ENCODE measurements at places on chromosomes 2 and 18. TPM values are rescaled to one million over a fixed set of nuclear protein-coding genes. Genes with fewer than 3 reads are reported as not detected.
A peak's percentile ranks its signal among the peaks of the same experiment; 100 is the strongest.

DNA sequence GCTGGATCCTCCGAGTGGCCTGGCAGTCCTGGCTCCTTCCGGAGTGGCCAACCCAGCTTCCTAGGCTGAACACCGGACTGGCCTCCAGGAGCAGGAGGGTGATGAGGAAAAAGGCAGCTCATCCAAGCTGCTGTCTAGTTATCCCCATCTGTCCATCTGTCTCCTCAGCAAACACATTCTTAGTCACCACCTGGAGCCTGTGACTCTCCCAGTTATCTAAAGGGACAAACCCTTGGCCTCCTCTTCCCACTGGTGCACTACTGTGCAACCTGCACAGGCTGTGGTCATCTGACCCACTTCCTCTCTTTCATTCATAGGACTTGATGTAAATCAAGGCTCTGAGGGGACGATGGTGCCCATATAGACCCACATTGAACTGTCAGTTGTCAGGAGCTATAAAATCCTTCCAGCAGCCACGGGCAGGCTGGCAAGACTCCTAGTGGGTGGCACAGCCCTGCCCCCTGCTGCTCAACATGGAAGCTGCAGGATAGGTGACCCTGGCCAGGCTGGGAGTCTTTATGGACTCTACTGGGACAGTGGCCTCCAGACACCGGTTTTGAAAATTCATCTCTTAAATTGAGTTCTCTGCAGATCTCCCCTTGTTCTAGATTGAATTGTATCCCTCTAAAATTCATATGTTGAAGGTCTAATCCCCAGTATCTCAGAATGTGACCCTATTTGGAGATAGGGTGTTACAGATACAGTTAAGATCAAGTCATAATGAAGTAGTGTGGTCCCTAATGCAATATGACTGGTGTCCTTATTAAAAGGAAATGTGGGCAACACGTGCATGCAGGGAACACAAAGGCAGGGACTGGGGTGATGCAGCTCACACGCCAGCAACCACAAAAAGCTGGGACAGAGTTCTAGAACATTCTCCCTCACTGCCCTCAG, 29.3 kb upstream of the DUSP2 start:
- peak; percentile 63 for DNase-seq

- peak; percentile 9 for DNase-seq
Observed at GRCh38 chr2:171807831-171808393, 86.1 kb downstream of the SLC25A12 start.

- no peak for DNase-seq
Observed at GRCh38 chr18:32238635-32239268, 48.9 kb downstream of the MEP1B start.

DNA sequence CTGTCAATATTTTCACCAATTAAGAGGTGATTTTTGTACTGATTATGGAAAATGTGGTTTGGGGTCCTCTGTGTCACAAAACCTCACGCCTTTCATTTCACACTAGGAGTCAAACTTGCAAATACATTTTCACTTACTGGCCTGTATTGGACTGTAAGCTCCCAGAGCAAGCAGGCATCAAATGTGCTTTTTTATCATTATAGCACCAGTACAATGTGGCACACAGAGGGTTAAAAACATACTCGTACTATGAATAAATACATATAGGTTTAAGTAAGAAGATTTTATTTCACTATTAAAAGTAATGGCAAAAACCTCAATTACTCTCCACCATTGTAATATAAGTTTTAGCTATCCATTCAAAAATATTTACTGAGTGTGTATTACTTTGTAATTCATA, 56.7 kb downstream of the ABCB11 start:
- DNase-seq, result no peak

- no peak for DNase-seq
Observed at GRCh38 chr18:62023536-62023935, 130.7 kb upstream of the RNF152 start.

DNA sequence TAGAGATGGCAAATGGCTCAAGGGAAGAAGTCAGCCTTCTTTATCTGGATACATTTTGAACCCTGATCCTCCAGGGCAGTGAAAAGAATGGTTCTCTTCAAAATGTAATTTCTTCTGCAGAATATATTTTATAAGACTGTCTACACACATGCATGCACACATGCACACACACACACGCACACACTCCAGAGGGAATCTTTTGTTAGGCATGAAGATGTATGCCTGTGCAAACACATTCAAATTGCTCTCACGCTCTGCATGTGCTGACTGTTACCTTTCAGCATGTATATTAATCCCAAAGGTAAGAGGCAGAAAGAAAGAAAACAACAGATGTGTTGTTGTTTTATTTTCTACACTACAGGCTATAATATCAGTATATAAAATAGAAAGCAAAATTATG, 43.2 kb downstream of the SLC5A7 start:
- no peak for DNase-seq

- no peak for DNase-seq
Observed at GRCh38 chr2:229947544-229947943, 25.2 kb downstream of the FBXO36 start.

GRCh38 chr2:187404431-187405110, 43.5 kb downstream of the CALCRL start:
- DNase-seq, result no peak

DNA sequence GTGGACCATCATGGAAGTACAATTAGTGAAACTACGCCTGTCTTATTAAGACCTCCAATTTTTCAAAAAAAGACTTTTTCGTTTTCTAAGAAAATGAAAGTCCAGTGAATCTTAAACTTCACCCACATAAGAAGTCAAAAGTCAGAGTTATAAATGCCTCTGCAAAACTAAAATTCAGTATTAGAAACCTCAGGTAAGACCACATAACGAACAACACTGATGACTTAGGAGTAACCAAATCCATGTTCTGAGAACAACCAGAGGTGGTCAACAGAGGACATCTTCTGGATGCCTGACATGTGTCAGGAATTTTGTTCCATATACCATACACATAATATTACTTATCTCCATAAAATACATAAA, 62.4 kb downstream of the RPL31 start:
- DNase-seq, result no peak

TRAPPC8 gene
- total RNA-seq, result 44.1 TPM
